Inflammatory macrophage treated with lipopolysaccharide for 1 hour (primary cell): ENCODE measurements at places on chromosomes 2 and 18.

DNA sequence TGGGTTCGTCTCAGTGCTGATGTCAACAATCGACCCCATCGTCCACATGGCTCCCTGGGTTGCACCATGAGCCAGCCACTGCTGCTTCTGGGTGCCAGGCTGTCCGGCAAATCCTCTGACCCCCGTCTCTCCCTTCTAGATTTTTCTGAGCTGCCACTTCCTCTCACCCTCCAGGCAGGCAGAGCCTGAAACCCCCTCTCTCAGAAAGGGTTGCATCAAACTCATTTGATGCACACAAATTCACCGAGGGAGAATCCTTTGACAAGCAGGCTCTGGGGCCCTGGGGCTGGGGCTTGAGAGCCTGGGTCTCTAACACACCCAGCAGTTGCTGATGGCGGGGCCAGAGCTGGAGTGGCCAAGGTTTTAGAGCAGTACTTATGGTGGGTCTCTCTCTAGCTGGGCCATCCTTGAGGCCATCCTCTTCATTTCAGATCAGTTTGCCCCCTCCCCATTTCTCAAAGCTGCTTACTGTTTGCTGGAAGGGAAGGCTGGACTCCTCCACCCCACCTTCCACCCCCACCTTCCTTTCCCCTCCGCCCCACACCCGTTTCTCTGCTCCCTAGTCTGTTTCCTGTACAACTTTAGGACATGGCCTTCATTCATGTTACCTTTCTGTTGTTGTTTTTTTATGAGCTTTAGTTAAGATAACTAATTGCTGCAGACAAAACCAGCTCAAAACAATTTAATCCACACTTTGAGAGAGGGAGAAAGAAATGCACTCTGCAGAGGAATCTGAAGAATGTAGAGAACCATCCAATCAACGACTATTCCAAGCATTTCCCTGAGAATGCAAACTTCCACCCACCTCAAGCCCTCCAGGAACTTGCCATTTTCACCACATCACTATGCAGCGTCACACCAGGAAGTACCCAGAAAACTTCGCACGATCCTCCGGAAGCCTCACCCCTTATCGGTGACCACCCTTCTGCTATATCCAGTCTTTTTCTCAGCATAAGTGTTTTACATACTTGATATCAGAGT lies 69.5 kb downstream of the ARL4C start:
- no peak for DNase-seq

- no peak for DNase-seq
Observed at GRCh38 chr2:175633227-175633626, 368.8 kb downstream of the LNPK start.

GRCh38 chr2:128982670-128983069 lies 664.0 kb upstream of the HS6ST1 start:
- no peak for DNase-seq

GRCh38 chr2:64482765-64483504 lies 29.0 kb downstream of the LGALSL start:
- DNase-seq, result no peak

- peak; percentile 33 for DNase-seq
Observed at GRCh38 chr2:32222966-32223365, 41.7 kb downstream of the NLRC4 start.

- DNase-seq, result no peak
Observed at GRCh38 chr18:40375837-40376236, 1579.2 kb upstream of the PIK3C3 start.

DNA sequence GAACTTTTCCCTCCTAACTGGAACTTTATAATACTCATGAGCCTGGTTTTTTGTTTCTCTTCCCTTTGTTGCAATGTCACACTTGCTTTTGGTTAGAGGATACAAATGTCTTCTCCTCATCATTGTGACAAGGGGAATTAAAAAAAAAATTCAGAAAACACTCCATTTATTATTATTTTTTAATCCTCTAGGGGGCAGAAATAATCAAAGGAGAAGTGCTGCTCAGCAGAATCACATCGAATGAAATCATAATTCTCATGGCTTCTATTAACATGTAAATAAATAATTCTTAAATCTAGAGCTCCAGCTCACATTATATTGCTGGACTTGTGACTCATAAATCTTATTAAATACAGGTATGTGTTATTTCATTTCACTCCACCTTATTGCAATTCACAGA lies 273.8 kb downstream of the TRIB2 start:
- no peak for DNase-seq

- DNase-seq, result no peak
Observed at GRCh38 chr18:37659906-37660305, 94.3 kb upstream of the CELF4 start.

DNA sequence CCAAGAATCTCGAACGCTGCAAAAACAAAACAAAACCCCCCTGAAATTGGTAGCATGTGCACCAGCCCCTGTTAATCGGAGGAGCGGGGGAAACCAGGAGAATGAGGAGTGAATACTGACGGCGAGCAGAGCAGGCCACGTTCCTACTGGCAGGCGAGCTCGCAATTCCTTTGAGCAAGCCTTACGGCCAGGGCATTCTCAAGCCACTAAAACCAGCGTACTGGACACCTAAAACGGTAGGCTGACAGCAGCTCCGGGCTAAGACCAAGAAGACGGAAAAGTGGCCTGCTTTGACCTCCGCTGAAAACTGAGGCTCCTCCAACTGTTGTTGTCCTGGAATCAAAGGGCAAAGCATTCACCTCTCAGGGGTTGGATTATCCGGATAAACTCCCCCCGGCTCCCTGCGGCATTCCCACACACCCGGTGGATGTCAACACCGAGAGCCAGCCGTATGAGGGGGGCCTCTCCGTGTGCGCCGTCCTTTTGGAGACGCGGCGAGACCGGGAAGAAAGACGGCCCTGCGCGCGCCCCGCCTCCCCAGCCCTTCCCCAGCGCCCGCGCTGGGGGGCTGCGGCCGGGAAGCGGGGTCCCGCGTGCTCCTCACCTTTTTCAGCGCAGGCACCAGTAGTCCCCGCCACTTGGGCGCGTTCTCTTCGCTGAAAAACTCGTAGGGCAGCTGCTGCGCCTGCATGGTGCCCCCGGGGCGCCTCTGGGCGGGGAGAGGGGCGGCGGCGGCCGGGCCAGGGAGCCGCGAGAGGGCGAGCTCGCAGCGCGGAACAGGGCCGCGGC lies 925 bp downstream of the SOS1 start:
- DNase-seq, result peak; percentile 38

- no peak for DNase-seq
Observed at GRCh38 chr2:1747065-1747941, 3.0 kb upstream of the PXDN start.

DNA sequence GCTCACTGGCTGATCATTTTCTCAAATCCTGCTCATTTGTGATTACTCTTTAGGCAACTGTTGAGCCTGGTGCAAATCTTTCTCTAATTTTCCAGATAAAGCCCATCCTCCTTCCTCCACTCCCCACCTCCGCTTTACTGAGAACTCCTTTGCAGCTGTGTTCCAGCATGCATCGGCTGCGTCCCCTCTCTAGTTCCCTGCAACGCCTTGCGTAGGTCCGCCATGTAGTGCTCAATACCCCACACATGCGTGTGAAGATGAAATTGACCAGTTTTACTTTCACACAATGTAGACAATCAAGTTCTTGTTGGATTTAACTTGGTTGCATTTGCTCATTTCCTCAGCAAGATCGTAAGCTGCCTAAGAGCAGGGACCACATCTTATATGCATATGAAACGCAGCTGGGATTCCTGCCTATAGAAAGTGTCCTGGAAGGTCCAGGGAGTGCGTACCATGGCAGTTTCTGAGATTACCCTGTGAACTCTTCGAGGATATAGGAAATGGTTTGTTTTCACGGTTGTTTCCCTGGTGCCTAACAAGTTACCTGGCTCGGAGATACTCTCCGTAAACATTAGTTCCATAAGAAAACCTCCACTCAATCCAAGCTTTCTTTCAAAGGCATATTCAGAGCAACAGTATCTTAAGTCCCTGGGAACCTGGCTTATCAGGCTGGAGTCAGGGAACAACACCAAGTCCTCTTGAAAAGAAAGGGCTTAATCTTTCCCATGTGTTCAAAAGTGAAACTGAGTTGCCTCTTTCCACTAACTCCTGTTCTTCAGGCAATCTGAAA lies 766.4 kb upstream of the ID2 start:
- DNase-seq, result no peak

DNA sequence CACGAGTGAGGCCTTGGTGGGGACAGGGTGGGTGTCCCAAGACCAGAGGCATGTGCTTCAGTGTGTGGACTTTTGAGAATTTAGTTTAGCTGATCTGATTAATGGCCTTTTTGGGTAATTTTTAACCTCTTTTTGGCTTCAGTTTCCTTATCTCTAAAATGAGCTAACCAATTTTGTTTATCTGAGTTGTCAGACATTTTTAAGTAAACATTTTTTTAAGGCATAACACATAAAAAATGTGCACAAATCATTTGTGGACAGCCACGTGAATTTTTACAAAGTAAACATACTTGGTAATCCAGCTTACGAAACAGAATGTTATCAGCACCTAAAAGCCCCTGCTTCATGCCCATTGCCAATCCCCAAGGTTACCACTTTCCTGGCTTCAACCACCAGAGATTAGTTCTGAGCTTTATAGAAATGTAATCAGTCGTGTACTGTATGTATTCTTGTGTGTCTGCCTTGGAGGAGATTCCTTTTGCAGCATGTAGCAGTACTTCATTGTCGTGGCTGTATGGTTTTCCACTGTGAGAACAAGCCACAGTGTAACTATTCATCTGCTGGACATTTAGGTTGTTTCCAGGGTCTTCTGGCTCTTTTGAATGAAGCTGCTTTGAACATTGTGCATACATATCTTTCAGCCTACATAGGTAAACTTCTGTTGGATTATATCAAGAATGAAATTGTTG lies 8.4 kb upstream of the INO80C start:
- no peak for DNase-seq

DNA sequence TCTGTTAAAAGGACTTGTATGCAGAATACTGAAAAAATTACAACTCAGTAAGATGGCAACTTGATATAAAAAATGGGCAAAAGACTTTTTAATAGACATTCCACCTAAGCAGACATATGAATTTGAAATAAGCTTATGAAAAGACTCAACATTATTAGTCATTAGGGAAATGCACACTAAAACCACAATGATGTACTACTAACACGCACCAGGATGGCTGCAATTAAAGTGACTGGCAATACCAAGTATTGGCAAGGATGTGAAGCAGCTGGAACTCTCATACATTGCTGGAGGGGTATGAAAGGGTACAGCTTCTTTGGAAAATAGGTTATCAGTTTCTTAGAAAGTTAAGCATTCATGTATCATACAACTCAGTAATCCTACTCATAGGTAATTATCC lies 3.2 kb upstream of the ENOSF1 start:
- no peak for DNase-seq

DNA sequence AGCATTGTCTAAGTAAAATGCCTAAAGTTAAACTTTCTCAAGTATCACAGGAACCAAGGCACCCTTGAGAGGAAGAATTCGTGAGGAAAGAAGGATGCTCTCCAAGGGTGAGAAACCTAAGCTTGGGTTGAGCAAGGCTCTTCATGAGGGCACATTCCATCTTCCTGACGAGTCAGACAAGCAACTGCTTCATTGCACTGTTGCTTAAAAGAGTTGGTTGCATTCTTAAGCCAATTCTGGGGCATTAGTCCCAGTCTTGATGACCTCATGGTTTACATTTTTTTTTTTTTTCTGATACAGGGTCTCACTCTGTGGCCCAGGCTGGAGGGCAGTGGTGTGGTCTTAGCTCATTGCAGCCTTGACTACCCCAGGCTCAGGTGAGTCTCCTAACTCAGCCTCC lies 237.5 kb downstream of the ACTR3 start:
- no peak for DNase-seq

DNA sequence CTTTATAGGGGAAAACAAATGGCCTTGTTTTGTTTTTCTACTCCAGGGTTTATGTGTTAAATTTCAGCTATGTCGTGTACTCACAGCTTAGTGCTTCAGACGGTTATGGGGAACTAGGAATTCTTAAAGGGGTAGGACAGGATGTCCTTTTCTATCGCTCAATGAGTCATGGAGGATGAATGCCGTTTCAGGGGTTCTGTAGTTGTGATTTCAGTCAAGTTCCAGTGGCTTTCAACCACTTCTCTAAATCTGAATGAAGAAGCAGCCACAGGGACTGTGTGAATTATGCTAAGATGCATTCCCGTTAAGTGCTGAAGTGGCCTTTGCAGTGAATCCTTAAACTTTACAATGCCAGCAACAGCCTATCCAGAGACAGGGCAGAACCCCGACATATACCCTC lies 1231.7 kb upstream of the ZEB2 start:
- DNase-seq, result peak; percentile 83

- no peak for DNase-seq
Observed at GRCh38 chr2:117972476-117973123, 41.3 kb downstream of the CCDC93 start.

DNA sequence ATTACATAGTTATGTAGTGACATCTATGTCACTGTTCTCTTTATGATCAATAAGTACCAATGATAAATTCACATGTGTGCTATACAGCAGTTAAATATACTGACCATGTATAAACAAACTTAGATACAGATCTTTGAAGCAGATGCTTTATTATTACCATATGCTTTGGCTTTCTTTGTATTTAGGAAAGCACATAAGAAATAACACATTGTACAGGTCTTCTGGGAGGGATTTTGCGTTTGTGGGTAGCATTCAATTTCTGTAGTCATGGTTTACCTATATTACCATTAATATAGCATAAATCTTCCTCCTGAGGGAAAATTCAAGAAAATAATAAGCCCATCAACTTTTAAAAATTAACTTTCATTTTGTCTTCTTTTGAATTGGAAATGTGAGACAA lies 1.6 kb upstream of the PDE1A start:
- DNase-seq, result no peak

GRCh38 chr18:13159579-13159978 lies 59.0 kb upstream of the LDLRAD4 start:
- DNase-seq, result peak; percentile 51

- DNase-seq, result no peak
Observed at GRCh38 chr2:137675584-137676327, 288.5 kb upstream of the HNMT start.

GRCh38 chr18:6949800-6950586 lies 167.6 kb downstream of the LAMA1 start:
- no peak for DNase-seq

- no peak for DNase-seq
Observed at GRCh38 chr18:68960355-68960754, 162.5 kb downstream of the CCDC102B start.

DNA sequence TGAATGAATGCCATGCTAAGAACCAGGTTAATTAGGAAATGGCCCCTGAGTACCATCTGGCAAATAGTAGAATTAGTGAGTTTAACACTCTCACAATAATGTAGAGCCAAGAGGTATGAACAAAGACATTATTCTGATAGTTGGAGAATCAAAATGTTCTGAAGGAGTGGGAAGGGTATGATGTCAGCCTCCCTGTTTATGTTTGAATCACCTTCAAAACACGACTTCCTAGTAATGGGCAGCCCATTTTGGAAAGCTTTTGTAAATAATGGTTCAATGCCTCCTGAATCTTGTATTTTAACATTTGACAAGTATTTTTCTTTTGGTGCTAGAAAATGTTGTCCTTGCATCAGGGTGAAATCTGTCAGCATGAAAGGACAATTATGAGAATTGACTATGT lies 108.3 kb downstream of the DSEL start:
- DNase-seq, result no peak

DNA sequence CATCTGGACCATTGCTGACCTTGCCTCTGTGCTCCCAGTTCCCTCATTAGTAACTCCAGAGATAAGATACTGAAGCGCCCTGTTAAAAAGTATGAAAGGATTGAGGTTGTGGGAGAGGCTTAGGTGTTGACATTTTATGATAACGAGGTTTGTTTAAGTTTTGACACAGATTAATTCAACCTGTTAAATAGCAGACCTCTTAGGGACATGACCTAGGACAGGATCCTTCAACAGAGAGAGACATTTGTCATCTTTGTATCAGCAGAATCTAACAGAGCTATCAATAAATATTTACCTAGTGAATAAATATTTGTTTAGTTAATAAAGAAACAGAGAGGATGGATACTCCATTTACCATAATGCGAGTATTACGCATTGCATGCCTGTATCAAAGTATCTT lies 99.5 kb downstream of the DCC start:
- DNase-seq, result no peak
